ENCODE measurements at places on chromosomes 12 and 14.

- DNase-seq = no peak
Observed at GRCh38 chr12:107731366-107731765, 29.6 kb downstream of the PRDM4 start.

- DNase-seq = no peak
Observed at GRCh38 chr12:79844693-79845092, 90.2 kb downstream of the PPP1R12A start.

DNA sequence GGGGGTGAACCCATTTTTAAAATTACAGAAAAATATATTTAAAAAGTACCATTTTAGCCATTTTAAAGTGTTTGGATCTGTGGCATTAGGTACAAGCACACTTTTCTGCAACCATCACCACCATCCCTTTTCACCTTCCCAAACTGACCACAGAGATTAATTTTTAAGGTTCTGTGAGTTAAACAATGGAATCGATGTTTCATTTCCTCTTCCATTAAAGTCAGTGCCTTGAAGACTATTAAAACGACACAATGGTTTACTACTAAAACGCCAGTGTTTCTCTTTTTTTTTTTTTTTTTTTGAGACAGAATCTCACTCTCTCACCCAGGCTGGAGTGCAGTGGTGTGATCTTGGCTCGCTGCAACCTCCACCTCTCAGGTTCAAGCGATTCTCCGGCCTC, 78.1 kb upstream of the GPR68 start:
- DNase-seq = no peak

GRCh38 chr12:22408610-22409376, 74.3 kb upstream of the ST8SIA1 start:
- DNase-seq = no peak

- DNase-seq = peak; percentile 72
Observed at GRCh38 chr14:87252103-87252502, 740.9 kb downstream of the GALC start.

GRCh38 chr12:109841356-109841755, 8.2 kb upstream of the TRPV4 start:
- no peak for DNase-seq

DNA sequence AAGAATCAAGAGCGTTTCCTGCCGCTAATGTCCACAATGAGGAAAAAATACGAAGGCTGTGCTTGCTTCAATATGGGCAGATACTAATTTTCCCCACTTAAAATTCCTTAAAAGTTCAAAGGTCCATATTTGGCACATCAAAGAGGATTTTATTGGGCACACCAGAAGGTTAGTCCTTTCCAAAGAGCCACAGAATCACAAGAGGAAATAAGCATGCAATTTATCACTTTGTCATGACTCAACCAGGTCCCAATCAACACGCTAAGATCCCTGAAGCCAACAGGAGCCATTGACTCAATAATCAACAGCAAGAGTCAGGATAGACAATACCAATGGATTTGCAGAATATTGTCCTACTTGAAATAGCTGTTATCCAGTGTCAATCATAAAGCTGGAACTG, 80.6 kb downstream of the MAP1LC3B2 start:
- no peak for DNase-seq

GRCh38 chr14:23009939-23010726, at the start of gene C14orf93:
TSS of gene C14orf93 (minus strand) at chr14:23010143. CDS start at chr14:22999023, 11,120 bp downstream.
- DNase-seq = peak; percentile 95

DNA sequence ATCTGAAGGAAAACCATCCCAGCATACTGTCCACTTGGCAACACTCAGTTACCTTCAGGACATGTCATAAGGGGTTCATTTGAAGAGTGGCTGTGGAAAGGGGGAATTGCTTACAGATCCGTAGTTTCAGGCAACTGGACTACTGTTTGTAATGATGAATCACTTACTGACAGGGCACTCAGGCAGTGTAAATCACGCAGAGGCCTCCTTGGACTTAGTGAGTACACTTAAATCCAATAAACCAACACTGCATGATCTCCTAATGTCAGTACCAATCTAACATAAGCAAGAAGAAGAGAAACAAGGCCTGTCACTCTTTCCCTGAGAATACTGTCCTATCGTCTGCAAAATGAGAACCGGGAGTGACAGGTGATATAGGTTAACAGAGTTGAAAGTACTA, 104.8 kb downstream of the TRAFD1 start:
- no peak for DNase-seq

- DNase-seq = no peak
Observed at GRCh38 chr12:66329941-66330340, 27.6 kb downstream of the HELB start.

DNA sequence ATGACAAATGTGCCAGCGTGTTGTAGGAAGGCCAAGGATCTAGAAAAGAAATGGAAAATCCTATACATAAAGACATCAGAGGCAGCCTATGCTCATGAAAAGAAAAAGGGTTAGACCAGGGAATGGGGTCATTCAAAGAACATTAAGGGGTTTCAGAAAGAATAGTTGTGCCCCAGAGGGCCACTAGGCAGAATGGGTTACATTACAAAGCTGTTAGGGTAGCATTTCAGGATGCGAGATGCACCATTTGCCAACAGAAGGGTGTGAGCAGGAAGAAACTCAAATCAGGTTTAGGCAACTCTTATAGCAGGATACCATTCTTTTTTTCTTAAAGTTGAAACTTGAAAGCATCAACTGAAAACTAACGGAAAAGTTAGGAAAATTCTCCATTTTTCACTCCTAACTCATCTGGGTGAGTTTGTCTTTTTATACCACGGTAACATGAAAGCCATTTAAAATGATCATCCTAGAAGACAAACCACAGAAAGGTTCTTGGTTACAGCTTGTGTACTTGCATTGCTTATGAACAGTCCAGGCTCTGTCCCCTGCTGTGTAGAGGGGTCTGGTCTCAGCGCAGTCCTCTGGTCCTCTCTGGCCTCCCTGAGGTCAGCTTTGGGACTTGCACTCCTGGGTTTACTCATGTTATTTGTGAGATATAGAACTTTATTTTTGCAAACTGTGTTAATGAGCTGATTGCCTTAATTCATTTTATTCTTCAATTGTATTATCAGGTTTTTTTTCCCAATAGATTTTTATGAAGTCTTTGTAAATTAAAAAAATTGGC, 209.1 kb downstream of the DACT1 start:
- no peak for DNase-seq

GRCh38 chr12:109029411-109029810, 8.5 kb upstream of the SVOP start:
- DNase-seq = no peak

All from Karpas-422 (cell line).